Cardiac muscle cell (in vitro differentiated cells and primary cell): ENCODE measurements at places on chromosomes 4 and X. TPM values are rescaled to one million over a fixed set of nuclear protein-coding genes. Genes with fewer than 3 reads are reported as not detected.

Gene CXorf51B
- not detected in 2 replicates for total RNA-seq

Gene TLR1
- 0.07 and 0.30 TPM in 2 replicates for total RNA-seq

- no peak for DNase-seq
Observed at GRCh38 chrX:9355739-9356138, 109.1 kb upstream of the TBL1X start.

- DNase-seq = peak; percentile 67
Observed at GRCh38 chr4:168309781-168310180, 8.8 kb downstream of the DDX60 start.

DNA sequence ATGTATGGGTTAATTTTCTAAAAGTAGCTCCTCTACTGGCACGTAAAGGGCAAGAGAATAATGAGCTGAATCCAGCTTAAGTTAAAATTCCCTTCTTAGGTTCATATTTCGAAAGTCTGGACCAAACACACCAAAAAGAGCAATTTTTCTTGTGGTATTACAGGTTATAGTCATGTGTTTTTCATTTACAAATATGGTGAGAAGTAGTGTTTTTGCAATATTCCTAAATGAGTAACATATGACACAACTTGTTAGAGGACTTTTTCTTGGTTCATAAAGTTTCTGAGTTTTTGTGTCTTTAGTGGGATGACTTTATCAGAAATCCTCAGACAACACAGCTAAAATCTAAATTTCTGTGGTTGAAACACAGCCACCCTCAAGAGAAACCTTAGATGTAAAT lies 172.1 kb downstream of the AFF2 start:
- no peak for DNase-seq
